ENCODE measurements at places on chromosomes 12 and 14.

DNA sequence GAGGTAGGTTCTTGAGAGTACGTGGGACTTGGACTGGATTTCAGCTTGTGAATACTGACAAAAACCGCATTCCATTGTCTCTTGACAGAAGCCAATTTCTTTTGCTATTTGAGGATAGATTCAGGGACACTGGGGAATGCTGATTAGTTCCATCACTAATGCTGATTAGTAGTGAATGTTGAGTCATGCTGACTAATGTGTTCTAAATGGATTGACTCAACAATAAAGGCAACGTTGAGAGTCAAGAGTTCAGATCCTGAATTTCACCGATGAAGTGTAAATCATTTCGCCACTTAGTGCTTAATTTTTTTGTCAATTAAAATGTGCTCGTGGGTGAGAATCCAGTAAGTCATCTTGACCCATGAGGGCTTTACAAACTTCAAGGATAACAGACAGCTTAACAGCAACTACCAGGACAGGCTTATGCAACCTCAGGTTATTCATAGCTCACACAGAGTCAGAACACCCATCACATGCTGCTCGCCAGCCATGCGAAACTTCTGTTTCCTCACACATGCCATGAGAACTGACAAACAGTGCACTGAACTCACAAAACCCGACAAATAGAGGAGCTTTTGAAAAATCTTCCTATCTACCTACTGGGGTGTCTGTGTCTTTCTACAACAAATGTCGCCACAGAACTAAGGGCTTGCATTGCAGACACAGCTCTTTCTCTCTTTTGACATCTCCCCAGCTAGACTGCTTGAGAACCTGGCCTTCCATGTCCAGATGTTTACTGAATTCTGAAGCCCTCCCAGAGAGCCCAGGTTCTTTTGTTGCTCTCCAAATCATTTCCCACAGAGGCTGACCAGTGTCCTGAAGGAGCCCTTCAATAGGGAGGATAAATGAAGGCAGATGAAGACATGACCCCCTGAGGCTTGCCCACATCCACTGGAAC lies 316.4 kb downstream of the ZFP36L1 start:
- DNase-seq, result no peak

DNA sequence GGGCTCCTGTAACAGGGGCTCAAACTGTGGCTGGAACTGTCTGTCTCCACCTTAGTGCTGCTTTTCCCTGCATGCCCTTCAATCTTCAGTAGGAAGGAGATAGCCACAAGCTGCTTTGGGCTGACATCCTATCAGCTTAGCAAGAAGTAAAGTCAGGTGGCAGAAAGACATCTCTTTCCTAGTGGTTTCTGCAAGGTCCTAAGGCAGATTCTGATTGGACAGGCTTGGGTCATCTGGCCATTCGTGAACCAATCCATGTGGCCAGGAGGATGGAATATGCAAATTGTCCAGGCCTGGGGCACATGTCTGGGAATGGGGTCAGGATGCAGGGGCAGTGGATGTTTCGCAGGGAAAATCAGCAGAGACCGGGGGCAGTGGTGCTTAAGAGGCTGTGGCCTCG lies 5.2 kb downstream of the RITA1 start:
- no peak for DNase-seq

GRCh38 chr14:66069830-66070541 lies 416.2 kb upstream of the CCDC196 start:
- DNase-seq, result no peak

- DNase-seq, result no peak
These were observed 20.4 kb downstream of the TTC9 start for GRCh38 chr14:70662080-70662479.

GRCh38 chr12:105825141-105825540 lies 313.6 kb downstream of the NUAK1 start:
- no peak for DNase-seq

DNA sequence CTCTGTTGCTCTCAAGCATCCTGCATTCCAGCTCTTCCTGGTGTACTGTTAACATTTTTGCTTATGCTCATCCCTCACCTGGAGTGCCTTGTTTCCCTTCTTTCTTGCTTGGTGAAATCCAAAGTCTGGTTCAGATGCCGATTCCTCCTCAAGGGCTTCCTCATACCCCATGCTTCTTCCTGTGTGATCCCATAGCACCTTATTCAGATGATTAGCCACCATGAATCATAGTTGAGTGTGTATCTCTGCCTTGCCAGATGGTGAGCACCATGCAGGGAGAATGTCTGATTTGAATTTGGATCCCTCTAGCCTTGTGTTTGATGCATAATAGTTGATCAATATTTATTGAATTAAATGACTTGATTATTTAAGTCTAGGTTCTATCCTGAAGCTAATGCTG lies 39.4 kb upstream of the ANO4 start:
- no peak for DNase-seq

GRCh38 chr12:7915661-7916403 lies 20.2 kb downstream of the SLC2A3 start:
- DNase-seq, result no peak

GRCh38 chr14:56129092-56129491 lies 10.9 kb downstream of the PELI2 start:
- DNase-seq, result no peak

- DNase-seq, result no peak
These were observed 183.6 kb upstream of the CCND2 start for GRCh38 chr12:4089956-4090355.

DNA sequence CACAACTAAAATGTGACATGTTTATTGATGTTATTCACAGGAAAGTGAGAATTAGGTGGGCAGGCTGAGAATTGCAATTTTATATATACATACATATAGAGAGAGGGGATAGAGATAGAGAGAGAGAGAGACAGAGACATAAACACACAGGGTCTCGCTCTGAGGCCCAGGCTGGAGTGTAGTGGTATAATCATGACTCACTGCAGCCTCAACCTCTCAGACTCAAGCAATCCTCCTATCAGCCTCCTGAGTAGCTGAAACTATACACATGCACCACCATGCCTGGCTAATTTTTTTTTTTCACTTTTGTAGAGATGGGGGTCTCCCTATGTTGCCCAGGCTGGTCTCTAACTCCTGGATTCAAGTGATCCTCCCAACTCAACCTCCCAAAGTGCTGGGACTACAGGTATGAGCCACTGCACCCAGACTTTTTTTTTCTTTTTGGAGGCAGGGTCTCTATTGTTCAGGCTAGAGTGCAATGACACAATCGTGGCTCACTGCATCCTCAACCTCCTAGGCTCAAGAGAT lies 49.1 kb downstream of the R3HDM2 start:
- no peak for DNase-seq

DNA sequence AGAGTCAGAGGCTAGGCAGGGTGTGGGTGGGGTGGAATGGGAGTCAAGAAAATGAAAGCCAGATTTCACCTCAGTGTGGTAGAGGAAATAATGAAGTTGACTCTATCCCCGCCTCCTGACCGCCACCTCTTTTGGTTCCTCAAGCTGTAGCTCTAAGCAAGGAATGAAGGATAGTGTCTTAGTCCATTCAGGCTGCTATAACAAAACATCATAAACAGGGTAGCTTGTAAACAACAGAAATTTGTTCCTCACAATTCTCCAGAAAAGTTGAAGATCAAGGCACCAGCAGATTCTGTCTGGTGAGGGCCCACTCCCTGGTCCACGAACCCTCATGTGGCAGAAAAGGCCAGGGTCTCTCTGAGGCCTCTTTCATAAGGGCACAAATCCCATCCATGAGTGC lies 109.1 kb upstream of the AMN1 start:
- no peak for DNase-seq

DNA sequence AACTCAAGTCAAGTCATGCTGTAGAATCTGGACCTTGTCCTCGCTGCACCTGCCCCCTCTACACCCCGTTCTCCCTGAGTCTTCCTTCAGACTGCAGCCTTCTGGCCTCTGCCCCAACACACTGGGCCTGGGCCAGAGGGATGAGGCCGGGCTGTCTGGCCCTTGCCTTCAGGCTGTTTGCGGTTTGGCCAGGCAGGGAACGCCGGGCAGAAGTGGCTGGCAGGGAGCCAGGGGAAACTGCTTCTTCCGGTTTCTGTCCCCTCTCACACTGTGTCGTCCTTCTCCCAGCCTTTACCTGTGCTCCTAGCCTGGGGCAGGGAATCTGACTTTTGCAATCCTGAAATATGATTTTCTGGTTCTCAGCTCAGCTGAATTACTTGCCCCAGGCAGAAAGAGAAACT lies 13.5 kb downstream of the DGLUCY start:
- no peak for DNase-seq

GRCh38 chr12:113720629-113721028 lies 245.5 kb downstream of the RBM19 start:
- DNase-seq, result no peak

- no peak for DNase-seq
These were observed 143.4 kb downstream of the BTG1 start for GRCh38 chr12:92002195-92002649.

DNA sequence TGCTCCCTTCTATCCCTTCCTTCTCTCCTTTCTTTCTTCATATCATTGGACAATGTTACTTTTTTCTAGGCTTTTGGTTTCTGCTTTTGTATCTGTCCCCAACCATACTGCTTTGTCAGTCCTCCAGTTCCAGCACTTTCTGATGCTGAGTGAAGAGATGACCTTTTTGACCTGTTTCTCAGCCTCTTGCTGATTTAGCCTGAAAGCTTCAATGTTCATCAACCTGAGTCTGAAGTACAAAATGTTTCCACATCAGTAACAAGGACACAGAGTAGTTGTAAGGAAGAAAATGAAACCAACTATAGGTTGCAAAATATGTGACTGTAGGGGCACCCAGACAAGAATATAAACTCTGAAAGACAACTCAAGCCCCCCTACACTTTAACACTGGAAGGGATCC lies 25.2 kb upstream of the AKAP6 start:
- DNase-seq, result no peak

DNA sequence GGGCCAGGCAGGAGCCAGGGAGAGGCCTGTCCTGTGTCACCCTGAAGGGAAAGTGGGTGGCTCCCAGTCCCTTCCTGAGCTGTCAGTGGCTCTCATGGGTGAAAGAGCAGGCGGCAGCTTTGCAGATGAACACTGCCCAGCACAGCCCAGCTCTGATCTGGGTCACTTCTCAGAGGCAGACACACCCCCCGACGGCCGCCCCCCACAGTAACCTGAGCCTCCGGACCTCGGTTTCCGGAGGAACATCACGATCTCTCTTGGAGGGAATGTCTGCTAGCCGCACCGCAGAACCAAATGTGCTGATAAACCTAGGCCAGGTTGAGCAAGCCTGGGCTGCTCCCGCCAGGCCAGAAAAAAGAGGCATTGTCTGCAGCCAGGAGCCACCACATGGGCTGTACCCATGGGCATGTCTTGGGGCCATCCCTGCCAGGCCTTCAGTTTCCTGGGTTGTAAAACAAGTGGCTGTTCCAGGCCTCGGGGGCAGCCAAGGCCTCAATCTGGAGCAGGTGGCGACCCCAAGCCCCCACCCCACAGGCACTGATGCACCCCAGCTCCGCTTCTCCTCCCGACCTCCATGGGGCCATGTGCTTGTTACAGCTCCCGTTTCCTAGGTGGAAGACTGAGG lies 57.6 kb downstream of the NCOR2 start:
- no peak for DNase-seq

DNA sequence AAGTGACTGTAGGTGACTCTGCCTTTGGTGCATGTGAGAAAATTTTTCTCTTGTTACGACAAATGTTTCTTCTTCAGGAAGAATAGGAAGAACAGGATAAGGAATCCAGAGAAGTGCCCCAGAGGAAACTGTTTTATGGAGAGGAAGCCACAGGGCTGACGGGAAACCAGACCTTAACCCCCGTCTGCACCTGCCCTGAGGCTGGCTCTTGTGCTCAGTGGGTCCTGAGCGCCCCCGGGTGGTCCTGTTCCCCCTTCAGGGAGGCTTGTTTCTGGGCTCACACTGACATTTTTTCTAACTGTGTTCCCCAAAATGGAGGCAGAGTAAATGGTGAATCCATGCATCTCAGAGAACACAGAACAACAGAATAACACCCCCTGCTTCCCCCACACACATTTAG lies 691.8 kb downstream of the TMEM121 start:
- no peak for DNase-seq

DNA sequence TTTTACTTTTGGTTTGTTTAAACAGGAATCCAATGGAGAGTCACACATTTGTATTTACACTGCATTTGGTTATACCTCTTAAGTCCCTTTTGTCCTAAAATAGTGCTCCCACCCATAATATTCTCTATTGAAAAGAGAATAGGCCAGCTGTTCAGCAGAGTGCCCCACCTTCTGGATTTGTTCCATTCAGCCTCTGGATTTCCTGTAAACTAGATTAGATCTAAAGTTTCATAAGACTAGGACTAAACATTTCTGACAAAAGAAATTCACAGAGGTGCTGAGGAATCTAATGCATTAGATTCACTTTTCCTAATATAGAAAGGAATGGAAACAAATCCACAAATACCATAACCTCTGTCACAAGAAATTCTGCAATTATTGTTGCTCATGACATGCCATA lies 38.1 kb downstream of the GCH1 start:
- no peak for DNase-seq

DNA sequence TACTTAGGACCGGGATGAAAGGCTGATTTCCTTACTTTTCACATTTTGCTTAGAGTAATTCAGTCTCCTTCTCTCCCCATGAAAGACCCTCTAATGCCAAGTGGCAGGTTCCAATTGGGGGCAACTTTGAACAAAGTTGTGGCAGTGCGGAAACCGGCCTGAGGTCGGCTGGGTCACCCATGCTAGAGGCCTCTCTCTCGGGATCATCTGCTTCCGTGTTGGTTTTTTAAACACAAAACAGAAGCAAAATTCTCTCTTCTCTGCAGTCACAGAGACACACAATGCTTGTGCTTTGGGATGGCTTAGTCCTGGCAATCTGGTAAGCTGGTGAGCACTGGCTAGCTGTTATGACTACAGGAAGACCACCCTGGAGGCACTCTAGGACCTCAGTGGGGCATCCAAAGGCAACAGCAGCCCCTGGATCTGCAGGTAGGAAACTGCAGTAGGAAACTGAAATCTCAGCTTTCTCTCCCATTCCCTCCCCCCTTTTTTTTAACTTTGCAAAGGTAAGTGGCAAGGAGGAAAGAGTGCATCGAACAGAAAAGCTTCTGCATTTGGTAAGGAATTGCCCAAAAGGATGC lies 102.1 kb downstream of the BCL11B start:
- no peak for DNase-seq

- DNase-seq, result no peak
These were observed 63.7 kb downstream of the TMEM117 start for GRCh38 chr12:43899574-43899973.

- DNase-seq, result no peak
These were observed 24.3 kb upstream of the ADGRD1 start for GRCh38 chr12:130929363-130929762.

- no peak for DNase-seq
These were observed 127.9 kb upstream of the DYRK2 start for GRCh38 chr12:67520606-67521005.

GRCh38 chr12:84653482-84653881 lies 259.1 kb downstream of the SLC6A15 start:
- no peak for DNase-seq

GRCh38 chr12:101909646-101910045 lies 32.3 kb downstream of the DRAM1 start:
- no peak for DNase-seq

DNA sequence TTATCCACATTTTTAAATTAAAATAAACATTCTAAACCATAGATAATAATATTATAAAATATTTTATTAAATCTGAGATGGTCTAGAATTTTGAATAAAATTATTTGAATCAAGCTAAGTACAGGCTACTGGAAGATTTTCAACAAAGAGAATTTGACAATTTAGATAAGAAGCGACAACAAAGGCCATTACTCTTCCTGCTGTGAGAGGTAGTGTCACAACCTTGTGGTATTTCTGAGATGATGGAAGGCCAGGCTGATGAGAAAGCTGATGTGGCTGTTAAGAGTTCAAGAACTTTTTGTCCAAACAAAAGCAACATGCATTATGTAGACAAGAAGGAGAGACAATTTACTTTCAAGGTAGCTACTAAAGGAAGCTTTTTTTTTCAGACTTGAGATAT lies 43.7 kb upstream of the CNTN1 start:
- DNase-seq, result no peak

Measured in CD8-positive, alpha-beta memory T cell (primary cell).